ENCODE measurements at places on chromosomes 6 and 20. TPM values are rescaled to one million over a fixed set of nuclear protein-coding genes. Genes with fewer than 3 reads are reported as not detected.

DNA sequence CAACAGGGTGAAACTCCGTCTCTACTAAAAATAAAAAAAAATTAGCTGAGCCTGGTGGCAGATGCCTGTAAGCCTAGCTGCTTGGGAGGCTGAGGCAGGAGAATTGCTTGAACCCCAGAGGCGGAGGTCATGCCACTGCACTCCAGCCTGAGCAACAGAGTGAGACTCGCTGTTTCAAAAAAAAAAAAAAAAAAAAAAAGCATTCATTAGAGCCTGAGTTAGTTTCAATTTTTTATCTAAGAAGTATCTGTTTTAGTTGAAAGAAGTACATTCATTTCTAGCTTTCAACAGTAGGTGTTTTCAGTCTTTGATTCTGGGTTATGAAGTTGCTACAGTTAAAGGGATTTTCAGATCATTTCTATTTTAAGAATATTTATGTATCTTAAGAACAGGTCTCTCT, 42.2 kb downstream of the ZNF292 start:
- peak; percentile 21 for DNase-seq

DNA sequence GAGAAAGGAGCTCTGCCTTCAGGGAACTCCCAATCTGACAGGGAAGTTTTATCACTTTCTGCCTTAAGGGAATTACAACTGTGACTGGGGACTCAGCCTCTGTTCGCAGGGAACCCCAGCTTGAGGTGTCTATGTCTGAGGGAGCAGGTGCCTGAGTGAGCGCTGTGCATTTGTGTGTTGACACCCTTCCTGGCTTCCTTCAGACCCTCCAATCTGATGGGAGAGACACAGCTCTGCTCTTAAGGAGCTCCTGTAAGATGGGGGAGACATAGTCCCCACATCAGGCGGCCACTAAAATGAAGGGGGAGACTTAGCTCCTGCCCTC, 62.3 kb downstream of the MRPL14 start:
- DNase-seq: no peak

GRCh38 chr6:4370066-4370465, 234.7 kb upstream of the ECI2 start:
- no peak for DNase-seq

GRCh38 chr20:1204576-1204975, 1.3 kb downstream of the C20orf202 start:
- DNase-seq: no peak

- no peak for DNase-seq
Observed at GRCh38 chr20:11459090-11459890, 458.4 kb upstream of the BTBD3 start.

- DNase-seq: peak; percentile 36
Observed at GRCh38 chr20:20360464-20360863, 7.4 kb upstream of the INSM1 start.

DNA sequence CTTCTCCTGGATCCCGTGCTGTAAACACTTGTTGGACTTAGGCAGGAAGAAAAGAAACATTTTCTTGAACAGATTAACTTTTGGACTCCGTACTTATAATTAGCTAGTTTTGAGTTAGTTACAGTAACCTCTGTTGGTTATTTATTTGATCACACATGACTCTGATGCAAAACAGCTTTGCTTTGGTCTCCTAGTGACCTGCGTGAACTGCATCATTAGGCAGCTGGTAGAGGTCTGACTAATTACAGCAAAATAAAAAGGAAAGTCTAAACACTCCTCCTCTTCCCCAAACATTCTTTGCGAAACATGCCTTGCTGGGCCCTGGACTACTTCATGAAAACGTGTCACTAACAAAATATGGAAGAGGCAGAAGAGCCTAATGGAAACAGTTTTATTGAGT, 61.1 kb upstream of the ZFP64 start:
- no peak for DNase-seq

The RUNX2 gene
- 61.1 TPM for total RNA-seq

The ZNF334 gene
- total RNA-seq: 1.1 TPM

The CRIP3 gene
- 0.82 TPM for total RNA-seq

GRCh38 chr6:106477790-106478189, 117.3 kb downstream of the CRYBG1 start:
- DNase-seq: no peak

The SLC35D3 gene
- not detected for total RNA-seq

GRCh38 chr6:38996676-38997075, 51.9 kb upstream of the GLP1R start:
- no peak for DNase-seq

DNA sequence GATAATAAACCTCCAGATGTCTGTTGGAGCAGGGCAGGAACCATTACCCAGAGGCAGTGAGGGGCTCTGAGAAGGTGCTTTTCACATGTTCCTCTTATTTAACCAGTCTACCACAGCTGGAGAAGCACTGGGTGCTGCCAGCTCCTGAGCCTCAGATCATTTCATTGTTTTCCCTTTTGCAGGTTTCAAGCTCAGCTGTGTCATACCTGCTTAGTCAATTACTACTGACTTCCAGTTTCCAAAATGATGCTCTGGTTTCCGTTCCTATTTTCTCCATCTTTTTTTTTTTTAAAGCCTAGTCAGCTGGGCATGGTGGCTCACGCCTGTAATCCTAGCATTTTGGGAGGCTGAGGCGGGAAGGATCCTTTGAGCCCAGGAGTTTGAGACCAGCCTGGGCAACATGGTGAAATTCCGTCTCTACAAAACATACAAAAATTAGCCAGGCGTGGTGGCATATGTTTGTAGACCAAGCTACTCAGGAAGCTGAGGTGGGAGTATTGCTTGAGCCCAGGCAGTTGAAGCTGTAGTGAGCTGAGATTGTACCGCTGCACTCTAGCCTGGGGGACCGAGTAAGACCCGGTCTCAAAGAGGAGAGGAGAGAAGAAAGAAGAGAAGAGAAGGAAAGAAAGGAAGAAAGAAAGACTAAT, 6.7 kb downstream of the FLOT1 start:
- DNase-seq: peak; percentile 39

DNA sequence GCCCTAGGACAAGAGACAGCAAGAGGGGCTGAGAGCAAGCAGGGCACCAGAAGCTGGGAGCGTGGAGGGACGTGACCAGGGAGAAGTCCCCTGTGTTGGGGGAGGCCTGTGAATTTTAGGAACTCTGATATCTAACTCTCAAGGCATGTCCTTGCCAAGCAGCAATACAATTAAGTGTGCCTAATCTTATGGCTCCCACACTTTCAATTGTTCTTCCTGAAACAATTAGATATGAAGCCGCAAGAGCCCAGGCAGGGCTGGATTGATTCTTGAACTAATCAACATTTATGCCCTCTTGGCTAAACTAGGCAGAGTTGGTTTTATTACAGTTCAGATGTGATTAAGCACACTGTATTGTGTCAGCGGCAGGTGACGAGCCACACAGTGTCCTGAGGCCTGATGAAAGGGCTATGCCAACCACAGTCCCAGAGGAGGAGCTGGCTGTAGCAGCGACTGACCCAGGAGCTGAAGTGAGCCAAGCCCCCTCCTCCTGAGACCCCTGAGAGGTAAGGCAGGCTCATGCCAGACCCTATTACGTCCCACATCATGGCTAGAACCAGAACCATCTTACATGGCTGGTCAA, 4.2 kb upstream of the MAVS start:
- no peak for DNase-seq

Data from activated T-cell treated with anti-CD3 and anti-CD28 coated beads, Interleukin-2, amount 50 U/mL, for 72 hours (primary cell).